ENCODE measurements at places on chromosomes 6 and 20.

DNA sequence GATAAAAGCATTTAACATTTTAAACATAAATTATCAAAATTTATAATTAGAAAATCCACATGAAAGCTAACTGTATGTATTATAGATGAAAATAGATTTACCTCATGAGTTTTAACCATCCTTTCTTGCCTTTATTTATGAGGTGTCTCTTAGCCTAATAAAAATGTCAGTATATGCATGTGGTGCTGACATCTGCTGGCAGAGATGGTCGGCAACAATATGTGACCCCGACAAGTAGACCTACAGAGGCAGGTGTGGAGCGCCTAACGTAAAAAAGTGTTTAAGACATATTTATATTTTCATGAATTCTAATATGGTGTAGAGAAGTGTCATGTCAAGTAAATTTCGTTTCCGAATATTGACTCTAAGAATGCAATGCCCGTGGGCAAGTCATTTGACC is 149.0 kb upstream of the FUT9 start:
- DNase-seq = no peak

DNA sequence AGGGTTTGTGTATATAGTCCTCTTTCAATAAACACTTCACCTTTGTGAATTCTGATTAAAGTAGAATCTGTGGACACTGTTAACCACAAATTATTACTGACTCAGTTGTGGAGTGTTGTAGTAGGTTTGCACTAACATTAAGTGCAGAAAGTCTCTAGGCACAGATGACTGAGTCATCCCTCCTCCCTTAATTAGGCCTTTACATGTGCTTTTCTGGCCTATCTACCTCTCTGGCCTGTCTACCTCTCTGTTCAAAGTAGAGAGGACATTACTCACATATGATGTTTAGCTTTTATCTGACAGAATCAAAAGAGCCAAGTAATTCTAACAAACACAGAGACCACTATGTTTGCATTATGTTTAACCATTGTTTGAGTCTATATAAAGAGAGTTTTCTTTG is 783.0 kb downstream of the TENT5A start:
- no peak for DNase-seq

- no peak for DNase-seq
Observed at GRCh38 chr6:156449128-156449527, 328.1 kb upstream of the ARID1B start.

GRCh38 chr6:170480050-170480692 is 72.9 kb downstream of the PSMB1 start:
- peak; percentile 42 for DNase-seq

GRCh38 chr6:28203201-28203600 is 21.9 kb upstream of the ZSCAN9 start:
- no peak for DNase-seq

- DNase-seq = no peak
Observed at GRCh38 chr6:135224037-135224647, 43.0 kb downstream of the MYB start.

DNA sequence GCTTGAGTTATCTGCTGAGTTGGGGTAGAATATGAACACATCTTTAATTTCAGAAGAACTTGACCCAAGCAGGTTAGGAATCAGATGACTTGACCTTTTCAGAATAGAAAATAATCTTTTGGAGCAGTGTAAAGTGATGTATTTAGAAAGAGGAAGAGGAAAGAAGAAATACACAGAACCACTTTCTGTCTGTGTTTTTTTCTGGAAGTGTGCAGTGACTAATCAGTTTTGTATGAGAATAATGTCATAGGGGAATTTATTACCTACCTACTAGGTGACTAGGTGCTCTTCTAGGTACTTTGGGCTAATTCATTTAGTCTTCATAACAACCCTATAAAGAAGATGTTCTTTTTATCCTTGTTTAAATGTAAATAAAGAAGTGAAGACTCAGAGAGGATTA is 3.0 kb downstream of the PPP1R14C start:
- no peak for DNase-seq

GRCh38 chr6:155287762-155288161 is 23.9 kb downstream of the CLDN20 start:
- no peak for DNase-seq

- DNase-seq = no peak
Observed at GRCh38 chr6:16473184-16473907, 235.0 kb downstream of the GMPR start.

DNA sequence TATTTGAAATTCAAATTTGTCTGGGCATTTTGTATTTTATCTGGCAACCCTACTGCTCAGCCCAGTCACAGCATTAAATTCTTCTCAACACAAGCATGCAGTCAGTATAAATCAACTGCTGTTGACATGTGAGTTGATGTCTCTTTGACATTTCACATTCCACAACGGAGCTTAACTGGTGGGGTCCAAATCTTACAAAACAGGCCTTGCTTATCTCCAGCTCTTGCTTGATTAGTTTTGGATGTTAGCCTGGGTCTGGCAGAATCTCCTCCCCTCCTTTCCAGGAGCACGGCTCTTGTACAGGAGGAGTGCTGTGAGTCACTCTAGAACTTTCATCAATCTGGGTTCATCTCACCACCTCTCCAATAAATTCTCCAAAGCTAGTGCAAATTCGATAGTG is 80.8 kb upstream of the PHACTR1 start:
- DNase-seq = peak; percentile 17

- DNase-seq = no peak
Observed at GRCh38 chr6:112485120-112485826, 138.1 kb downstream of the RFPL4B start.

DNA sequence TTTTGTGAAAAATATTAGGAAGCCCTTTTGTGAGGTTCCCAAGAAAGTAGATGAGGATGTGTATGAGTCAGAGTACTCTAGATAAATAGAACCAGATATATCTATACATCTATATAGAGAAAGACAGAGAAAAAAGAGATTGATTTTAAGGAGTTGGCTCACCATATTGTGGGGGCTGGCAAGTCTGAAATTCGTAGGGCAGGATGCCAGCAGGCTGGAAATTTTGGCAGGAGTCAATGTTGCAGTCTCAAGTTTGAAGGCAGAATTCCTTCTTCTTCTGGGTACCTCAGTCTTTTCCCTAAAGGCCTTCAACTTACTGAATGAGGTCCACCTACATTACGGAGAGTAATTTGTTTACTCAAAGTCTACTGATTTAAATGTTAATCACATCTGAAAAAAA is 65.3 kb upstream of the SAMD3 start:
- DNase-seq = no peak

DNA sequence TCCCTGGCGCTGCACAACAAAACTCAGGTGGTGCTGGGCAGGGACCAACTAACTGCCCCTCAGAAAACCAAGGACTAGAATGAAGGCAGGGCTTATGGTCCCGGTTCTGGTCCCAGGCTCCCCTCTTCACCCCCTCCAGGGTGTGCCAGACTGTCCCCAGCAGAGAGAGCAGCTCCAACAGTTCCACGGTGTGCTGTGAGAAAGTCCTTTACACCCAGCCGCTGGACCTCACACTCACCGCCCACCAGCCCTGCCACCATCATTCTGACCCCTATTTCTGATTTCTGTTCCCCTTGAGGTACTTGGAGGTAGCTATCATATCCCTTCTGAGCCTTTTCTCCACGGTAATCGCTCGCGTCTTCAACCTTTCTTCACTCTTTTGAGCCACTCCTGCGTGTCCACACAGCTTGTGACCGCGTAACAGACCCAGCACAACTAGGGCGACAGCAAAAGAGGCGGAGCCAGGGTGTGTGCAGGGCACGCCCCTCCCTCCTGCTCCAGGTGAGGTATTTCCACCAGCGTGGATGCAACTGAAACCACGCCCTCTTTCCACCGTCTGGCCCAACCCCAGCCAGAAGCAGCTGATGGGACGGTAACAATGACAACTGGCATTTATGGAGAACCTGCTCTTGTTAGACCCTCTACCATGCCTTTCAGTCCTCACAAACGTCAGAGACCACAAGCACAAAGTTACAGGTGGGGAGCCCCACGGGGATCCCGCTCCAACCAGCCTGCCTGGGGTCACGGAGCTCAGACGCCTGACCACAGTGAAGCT is 2.3 kb downstream of the PXDC1 start:
- DNase-seq = no peak

GRCh38 chr6:112225691-112226090 is 28.7 kb downstream of the LAMA4 start:
- DNase-seq = peak; percentile 24

Data from AG20443 (cell line).